ENCODE measurements at places on chromosomes 3 and 15.

DNA sequence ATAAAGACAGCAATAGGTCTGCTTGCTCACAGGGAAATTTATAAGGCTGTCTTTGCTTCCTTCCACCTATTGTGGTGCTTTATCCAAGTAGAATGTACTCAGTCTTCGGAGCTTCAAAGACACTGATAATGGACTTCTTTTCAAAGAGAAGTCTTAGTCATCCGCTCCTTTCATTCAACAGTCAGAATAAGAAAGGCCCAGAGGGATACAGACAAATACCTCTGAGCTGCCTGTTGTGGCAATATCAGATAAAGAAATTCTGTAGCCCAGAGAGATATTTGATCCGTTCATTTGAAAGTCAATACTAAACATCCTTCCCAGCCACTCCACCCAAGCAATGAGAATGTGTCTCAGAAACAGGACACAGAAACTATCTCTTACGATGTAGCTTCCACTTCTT is 110.0 kb downstream of the FHIT start:
- no peak for DNase-seq

- no peak for DNase-seq
These were observed 395.4 kb upstream of the ADAMTS9 start for GRCh38 chr3:65083240-65083639.

DNA sequence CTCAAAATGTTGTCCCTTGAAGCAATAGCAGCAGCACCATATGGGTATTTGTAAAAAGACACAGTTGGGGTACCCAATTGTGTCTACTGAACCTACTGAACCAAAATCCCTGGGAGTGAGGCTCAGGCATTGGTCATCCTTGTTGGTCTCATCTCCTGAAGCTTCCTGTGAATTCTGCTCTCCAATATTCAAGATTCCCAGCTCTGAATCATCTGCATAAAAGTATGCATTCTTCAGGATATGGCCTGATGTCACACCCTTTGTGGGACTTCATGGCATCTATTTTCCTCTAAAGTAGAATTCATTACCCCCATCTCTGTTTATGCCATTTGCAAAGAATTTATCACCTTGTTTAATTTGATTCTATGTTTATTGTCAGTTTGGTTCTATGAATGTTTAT is 13.3 kb upstream of the PTX3 start:
- no peak for DNase-seq

- no peak for DNase-seq
These were observed 12.6 kb downstream of the NFKBIZ start for GRCh38 chr3:101861789-101862415.

DNA sequence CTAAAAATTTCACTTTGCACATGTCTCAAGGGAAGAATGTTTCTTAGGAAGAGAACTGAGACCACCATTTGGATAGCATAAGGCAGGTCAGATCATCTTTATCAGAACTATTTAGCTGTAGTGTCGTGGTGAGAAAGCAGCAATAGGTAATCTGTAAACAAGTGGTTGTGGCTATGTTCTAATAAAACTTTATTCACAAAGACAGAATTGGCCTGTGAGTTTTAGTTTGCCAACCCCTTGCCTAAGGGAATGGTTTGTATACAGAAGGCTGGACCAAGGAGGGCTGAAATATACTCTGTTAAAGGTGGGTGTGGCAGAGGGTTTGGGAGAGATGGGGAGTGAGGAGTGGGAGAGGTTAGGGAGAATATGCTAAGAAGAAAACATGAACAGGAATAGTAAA is 10.6 kb upstream of the RBM5 start:
- DNase-seq = no peak

- DNase-seq = no peak
These were observed 1.9 kb downstream of the XIRP1 start for GRCh38 chr3:39190281-39191025.

DNA sequence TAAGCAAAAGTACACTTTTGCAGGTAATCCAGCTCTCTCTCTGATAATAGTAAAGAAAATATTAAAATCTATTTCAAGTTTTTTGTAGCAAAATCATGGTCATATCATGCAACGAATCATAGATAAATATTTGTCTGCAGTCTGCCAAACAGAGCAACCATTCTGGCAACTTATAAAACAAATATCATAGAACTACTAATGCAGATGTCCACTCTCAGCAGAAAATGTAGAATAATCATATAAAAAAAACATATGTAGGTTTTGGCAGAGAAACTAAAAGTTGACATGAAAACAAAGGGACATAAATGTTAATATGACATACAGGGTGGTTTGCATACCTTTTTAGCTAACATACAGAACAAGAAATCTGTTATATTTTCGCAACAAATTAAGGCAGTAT is 12.2 kb downstream of the TMCC1 start:
- DNase-seq = no peak

- no peak for DNase-seq
These were observed 23.4 kb downstream of the GTF2E1 start for GRCh38 chr3:120765830-120766493.

GRCh38 chr3:59246719-59247401 is 197.0 kb upstream of the CFAP20DC start:
- DNase-seq = no peak

GRCh38 chr15:63572749-63573464 is 24.3 kb upstream of the FBXL22 start:
- DNase-seq = no peak

- no peak for DNase-seq
These were observed 66.2 kb upstream of the HRH1 start for GRCh38 chr3:11088066-11088465.

GRCh38 chr3:182500289-182500688 is 293.0 kb upstream of the ATP11B start:
- DNase-seq = no peak

GRCh38 chr15:62641825-62642224 is 400.7 kb upstream of the TPM1 start:
- DNase-seq = no peak

- no peak for DNase-seq
These were observed 109.4 kb upstream of the TNIK start for GRCh38 chr3:171569571-171570132.

- DNase-seq = no peak
These were observed 57.0 kb upstream of the C3orf80 start for GRCh38 chr3:160168246-160168645.

DNA sequence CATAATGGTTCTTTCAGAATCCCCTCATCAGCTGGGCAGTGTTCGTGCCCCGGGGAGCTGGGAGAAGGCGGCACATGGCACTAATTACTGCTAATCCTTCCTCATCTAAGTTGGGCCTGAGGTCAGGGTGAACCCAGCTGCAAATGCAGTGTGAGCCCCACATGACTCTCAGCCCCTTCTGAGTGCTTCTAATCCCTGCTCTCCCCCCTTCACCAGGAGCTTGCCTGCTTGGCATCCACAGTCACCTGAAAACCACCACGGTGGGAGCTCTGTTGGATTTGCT is 455 bp upstream of the TRPM1 start:
- DNase-seq = no peak

- no peak for DNase-seq
These were observed 28.4 kb downstream of the TMEM44 start for GRCh38 chr3:194604837-194605236.

DNA sequence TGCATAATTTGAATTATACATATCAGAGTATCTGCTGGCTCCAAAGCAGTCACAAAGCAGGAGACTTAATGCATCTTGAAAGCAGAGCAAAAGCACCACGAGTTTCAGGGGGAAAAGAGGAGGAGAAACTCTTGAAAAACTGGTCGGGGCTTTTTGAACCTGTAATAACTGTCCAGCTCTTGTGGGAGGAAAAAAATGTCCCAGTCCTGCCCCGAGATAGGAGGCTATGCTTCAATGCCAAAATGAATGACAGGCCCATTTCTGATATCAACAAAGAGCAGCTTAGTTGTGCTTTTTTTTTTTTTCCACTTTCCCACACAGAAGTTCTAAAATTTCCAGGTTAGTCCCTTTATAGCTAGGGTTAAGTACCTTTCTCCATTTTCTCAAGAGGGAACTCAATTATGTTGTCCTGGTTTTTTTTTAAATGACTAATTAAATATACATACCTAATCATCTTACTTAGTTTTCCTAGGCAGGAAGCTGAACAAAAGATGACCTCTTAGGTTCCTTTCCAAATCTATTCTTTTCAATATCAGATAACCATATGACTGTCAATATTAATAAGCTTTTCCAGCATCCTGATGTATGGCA is 120.2 kb downstream of the TFDP2 start:
- no peak for DNase-seq

DNA sequence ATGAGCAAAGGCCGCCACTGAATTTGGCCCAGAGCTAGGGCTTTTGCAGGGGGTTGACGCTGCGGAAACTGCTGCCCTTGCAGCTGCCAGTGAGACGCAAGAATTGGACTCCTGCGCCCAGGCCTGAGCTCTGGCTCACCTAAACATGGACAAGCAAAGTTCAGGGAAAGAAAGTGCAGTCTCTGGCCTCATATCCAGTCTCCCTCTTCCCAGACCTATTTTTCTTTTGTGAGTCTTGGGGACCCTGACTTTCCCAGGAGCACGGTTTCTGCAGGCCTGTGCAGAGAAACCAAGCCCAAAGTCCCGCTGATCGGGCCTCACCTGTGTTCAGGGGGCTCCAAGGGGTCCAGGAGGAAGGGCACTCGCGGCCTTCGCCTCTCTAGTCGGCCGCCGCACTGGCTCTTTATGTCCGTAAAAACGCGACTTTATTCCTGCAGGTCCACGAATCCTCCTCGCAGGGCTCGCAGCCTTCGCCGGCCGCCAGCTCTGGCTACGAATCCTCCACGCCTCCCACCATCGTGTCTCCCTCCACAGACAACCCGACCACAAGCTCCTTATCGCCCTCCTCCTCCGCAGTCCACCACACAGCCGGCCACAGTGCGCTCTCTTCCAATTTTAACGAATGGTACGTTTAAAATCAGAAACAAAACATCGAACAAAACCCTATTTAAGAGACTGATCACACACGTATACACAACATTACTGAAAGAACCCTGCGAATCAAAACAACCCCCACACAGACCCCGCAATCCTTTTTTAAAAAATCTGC is 3.9 kb downstream of the ZIC1 start:
- no peak for DNase-seq

DNA sequence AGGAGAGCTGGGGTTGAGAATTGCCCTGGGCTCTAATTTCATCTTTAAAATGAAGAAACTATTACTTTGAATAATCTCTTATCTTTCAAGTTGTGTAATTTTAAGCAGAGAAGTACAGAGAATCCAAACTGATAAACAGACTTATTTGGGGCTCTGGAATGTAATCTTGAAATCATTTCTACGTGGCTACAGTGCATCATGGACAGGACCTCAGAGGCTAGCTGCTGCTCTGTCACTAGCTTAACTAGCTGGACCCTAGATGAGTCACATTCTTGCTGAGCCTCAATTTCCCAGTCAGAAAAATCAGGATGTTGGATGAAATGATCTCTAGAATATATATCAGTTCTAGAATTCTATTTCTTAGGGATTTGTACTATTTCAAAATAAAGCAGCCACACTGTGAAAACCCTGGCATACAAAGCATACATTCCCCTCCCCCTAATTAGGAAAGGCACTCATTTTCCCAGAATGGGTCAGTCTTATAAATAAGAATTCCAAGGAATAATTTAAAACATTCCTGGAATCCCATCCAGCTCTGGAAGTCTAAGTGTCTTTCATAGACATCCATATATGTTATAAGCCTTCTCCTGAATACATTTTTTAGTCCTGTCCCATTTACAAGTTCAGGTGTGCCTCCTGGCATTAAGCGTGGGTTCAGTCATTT is 47.2 kb downstream of the RASGRP1 start:
- DNase-seq = no peak

DNA sequence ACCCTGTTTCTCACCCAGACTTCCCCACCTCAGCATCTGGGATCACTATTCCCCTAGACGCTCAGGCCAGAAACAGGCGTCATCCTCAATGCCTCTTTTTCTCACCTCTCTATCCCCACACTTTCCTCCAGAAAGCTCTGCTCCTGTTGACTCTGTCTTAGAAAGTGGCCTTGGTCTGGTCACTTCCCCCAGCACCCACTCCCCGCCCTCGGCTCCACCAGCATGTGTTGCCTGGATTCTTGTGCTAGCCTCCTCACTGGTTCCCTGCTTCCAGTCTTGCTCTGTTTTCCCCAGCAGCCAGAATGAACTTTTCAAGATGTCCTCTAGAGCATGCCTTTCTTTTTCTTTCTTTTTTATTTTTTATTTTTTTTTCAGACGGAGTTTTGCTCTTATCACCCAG is 39.7 kb upstream of the ESYT3 start:
- DNase-seq = no peak

DNA sequence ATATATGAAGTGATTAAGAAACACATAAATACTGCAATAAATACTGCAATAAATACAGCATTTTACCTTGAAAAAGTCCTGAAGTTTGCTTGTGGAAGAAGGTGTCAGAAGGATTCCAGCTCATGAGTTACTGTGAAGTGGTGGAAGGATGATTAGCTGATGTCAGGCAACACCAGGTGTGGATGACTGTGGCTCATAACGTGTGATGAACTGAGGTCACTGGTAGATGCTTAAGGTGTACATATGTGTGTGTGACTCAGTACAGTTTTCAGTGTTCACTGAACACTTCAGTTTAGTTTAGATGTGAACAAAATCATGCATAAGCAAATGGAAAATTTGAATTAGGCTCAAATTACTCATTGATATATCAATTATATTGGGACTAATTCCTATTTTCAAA is 1045.0 kb downstream of the NTRK3 start:
- no peak for DNase-seq

GRCh38 chr3:36903119-36903882 is 41.6 kb downstream of the TRANK1 start:
- no peak for DNase-seq

GRCh38 chr3:170690661-170690981 is 104.7 kb upstream of the SLC7A14 start:
- no peak for DNase-seq

DNA sequence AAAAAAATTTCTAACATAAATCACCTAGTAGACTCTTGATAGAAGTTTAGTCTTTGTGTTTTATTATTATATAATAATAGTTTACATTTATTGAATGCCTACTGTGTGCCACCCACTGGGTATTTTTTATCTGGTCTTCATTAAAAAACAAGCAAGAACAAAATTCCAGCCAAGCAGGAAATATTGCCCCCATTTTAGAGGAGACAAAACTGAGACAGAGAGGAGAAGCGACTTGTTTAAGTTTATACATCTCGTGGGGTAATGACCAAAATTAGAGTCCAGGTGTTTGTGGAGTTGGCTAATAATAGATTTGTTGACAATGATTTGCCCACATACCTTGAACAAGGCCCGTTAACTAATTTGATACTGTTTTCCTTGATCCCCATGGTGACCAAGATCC is 33.1 kb upstream of the FBXL22 start:
- DNase-seq = no peak

- DNase-seq = no peak
These were observed 98.3 kb downstream of the CMSS1 start for GRCh38 chr3:99915906-99916432.

GRCh38 chr3:188421151-188421821 is 267.3 kb downstream of the LPP start:
- DNase-seq = no peak

- no peak for DNase-seq
These were observed 77.4 kb upstream of the PLCL2 start for GRCh38 chr3:16807391-16807790.

DNA sequence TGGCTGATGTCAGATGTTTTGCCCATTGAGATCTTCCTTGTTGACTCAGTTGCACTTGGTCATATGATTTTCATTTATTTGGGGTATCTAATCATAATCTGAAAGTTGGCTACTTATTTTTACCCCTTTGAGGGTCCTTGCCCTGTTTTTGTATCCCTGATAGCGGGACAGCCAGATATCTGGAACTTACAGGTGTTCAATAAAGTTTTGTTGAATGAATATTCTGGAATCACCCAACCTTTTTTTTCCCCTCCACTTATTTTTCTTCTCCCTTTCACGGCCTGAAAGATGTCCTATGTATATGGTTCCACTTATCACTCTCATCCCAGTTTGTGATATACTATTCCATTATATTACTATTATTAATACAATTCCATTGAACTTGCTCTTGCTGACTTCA is 12.8 kb downstream of the CTNNB1 start:
- no peak for DNase-seq
